GM12865 (cell line): ENCODE measurements at places on chromosomes 12 and 14.

DNA sequence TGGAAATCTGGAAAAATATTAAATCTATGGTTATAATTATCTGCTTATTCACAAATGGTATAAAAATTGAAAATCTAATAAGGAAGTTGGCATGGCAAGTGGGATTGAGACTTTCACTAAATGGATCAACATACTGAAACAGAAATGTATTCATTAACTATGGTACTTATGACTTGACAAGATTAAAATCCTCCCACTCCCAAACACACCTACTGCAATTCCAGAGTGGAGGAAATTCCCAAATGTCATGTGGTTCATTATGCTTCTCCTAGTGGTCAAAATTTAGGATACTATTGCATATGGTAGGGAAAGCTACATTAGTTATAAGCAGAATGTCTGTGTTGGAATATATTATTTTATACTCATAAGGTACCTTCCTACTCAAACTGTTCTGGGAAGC is 265.3 kb upstream of the PRICKLE1 start:
- DNase-seq, result no peak

GRCh38 chr12:76714415-76714814 is 49.5 kb upstream of the ZDHHC17 start:
- no peak for DNase-seq

- DNase-seq, result no peak
Observed at GRCh38 chr12:22467190-22467589, 77.2 kb downstream of the C2CD5 start.

DNA sequence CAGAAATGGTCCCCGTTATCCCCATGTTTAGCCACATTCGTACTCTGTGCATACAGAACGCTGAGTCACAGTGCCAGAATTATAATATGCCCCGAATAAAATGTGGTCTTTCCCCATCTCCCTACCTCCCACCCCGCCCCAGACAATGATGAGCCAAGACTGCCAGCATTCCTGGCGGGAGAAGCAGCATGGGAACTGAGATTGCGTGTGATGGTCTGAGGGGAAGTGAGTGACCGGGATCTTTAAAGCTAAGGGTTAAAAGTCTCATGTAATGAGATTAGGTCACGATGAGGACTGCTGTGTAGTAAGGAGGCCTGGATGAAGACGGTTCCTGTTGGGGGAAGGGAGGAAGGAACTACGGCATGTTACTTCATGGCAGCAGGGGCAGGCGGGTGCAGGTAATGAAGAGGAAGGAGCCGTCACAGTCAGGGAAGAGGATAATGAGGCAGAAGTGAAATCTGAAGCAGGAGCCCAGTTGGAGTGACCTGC is 243.3 kb upstream of the FKBP4 start:
- no peak for DNase-seq

DNA sequence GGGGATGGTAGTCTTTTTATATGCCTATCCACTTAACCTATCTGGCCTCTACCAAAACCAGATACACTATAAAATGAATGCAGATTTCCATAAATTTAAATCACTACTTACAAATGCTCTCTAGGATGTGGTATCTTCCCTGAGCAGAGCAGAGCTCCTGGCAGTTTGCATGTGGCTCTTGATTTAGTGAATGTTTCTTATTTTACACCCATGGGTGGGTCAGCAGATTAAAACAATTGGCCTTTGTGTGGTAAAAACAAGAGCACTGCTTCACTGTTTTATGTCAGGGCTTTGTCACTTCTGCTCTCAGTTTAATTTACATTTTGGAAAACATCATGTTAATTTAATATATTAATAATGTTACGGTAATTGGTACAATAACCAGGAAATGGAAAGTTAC is 5.5 kb downstream of the TAS2R19 start:
- DNase-seq, result no peak

- no peak for DNase-seq
Observed at GRCh38 chr14:52494444-52494843, 57.9 kb downstream of the TXNDC16 start.

- DNase-seq, result peak; percentile 87
Observed at GRCh38 chr12:131104463-131105350, 151.0 kb downstream of the ADGRD1 start.

GRCh38 chr14:103067231-103067954 is 10.0 kb upstream of the CDC42BPB start:
- no peak for DNase-seq

- DNase-seq, result no peak
Observed at GRCh38 chr12:108911915-108912314, 32.0 kb downstream of the DAO start.

DNA sequence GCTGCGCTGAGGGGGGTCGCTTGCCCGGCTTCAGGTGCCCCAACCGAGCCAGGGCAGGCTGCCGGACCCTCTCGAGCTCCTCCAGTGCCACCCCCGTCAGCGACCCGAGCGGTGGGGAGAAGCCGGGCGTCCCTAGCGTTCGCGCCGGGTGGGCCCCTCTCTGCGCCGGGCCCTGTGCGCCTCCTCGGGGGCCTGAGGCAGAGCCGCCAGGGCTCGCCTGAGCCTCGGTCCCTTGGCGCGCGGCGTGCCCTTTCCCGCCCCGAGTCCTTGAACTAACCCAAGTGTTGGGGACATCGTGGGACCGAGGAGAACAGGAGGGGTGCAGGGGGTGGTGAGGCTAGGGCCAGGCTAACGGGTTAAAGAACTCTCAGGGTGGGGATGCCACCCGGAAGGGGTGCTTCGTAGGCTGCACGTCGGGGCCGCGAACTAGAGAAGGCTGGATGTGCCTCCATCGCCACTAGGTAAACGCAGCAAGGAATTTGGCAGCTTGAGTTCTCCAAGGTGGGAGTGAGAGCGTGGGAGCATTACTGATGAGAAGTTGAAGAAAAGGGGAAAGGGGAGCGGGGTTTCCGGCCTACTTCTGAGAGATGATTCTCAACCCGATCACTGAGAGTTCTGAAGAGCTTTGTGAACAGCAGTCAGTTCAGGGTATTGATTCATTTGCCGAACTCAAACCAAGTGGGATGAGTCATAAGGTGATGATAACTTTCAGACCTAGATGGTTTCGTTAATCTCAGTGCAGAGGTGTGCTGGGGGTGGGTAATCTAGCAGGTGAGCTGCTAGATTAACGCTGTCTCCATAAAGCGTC is 618 bp downstream of the RNF34 start:
- peak; percentile 90 for DNase-seq

DNA sequence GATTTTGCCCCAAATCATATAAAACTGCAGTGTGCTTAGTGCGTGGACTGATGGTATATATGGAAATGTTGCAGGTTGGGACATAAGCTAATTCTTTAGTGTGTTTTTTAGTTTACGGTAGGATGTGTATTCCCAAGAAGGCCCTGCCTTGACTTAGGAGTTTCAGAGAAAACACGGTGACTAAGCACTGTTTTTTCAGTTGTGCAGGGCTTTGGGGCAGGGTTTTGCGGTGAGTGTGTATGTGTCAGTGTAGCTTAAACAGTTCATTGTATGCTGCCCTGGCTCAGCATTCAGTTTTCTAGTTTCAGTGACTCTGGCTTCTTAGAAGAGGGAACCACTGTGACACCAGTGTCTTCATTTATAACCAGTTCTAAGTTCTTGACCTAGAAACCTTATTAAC is 101.2 kb downstream of the AKAP6 start:
- DNase-seq, result peak; percentile 38

- no peak for DNase-seq
Observed at GRCh38 chr12:63753743-63754142, 26.0 kb upstream of the RXYLT1 start.

GRCh38 chr12:12441843-12442461 is 85.1 kb downstream of the BORCS5 start:
- DNase-seq, result no peak

DNA sequence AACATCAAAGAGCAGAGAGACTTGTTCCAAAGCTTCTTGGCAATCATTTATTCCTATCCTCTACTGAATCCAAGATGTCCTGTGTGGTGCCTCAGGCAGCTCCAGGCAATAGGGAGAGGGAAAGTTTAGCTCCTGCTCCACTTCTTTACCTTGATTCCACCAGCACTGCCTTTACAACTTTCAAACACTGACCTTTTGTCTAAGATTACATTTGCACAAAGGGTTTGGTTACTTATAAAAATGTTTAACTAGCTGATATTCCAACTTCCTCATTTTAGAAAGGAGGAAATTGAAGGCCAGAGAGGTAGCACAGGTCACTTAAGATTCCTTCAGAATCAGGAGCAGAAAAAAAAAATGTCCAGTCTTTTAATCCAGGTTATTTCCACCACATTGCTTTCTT is 192.7 kb downstream of the BTG1 start:
- DNase-seq, result no peak

GRCh38 chr12:14927267-14927666 is 11.1 kb downstream of the ERP27 start:
- no peak for DNase-seq

DNA sequence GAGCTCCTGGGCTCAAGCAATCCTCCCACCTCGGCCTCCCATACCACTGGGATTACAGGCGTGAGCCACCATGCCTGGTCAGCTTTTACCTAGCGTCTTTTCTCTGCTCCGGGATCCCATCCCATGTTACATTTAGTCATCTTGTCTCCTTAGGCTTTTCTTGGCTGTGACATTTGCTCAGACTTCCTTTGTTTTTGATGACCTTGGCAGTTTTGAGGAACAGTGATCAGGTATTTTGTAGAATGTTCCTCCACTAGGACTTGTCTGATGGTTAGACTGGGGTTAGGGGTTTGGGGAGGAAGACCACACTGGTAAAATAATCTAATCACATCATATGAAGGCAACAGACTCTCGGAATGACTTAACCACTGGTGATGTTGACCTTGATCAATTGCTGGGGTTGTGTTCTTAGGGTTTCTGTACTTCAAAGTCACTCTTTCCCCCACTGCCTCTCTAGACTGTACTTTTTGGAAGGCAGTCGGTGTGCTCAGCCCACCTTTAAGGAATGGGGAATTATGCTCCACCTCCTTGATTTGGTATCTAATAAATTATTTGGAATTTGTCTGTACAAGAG is 48.4 kb downstream of the RIN3 start:
- DNase-seq, result no peak

DNA sequence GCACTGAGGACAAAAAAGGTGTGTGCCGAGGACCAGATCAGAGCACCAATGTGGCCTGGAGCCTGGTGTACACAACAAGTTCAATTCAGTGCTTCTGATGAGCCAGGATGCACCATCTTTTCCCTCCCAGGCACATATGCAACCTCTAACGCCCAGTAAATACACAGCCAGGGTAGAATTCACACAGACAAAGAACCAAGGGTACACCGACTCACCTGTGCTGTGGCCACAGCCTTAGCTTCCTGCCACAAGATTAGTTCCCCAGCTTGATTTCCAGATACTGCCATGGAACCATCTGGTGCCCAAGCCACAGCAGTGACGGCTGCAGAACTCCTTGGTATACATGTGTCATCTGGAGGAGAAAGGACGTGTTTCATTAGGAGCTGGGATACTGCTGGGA is 29.4 kb downstream of the PARP2 start:
- no peak for DNase-seq

DNA sequence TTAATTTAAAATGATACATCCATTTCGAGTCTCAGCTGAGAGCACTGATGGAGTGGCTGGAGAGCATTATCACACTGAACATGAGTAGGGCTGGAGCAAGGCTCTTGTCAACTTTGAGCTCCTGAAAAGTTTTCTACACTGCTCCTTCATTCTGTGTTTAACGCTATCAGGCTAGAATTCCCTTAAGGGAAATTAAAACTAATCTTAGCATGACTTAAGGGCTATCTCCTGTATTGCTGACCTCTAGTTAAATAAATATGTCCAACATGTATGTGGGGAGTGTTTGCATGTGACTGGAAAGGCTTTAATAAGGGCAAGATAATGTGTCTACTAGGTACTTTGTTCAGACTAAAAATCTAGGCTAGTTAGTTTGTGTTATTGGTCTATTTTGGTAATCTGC is 116.7 kb upstream of the CAND1 start:
- no peak for DNase-seq

GRCh38 chr12:121288158-121288845 is 8.2 kb downstream of the CAMKK2 start:
- no peak for DNase-seq

GRCh38 chr12:88662961-88663360 is 82.7 kb upstream of the KITLG start:
- no peak for DNase-seq
